ENCODE measurements at places on chromosomes 11 and 22.

GRCh38 chr11:46906609-46907041, 11.7 kb downstream of the LRP4 start:
- no peak for DNase-seq

GRCh38 chr11:66077927-66078326, 7.9 kb downstream of the PACS1 start:
- no peak for DNase-seq

GRCh38 chr22:20946080-20946986, 20.7 kb upstream of the AIFM3 start:
- DNase-seq: no peak

DNA sequence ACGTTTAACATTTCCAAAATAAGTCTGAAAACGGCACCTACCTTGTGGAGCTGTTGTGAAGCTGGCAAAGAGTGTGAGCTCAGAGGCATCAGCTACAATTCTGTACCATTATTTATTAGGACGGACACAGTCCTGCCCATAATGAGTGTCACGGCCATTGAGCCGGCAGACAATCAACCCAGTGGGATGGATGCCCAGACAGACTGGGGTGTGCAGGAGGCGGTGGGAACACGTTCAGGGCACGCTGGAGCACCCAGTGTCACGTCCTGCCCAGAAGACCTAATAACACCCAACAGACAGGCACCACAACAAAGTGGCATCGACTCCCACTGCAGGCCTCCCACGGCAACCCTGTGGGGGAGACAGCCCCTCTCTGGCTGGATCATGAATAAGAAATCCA, 34.5 kb downstream of the TPST2 start:
- DNase-seq: no peak

DNA sequence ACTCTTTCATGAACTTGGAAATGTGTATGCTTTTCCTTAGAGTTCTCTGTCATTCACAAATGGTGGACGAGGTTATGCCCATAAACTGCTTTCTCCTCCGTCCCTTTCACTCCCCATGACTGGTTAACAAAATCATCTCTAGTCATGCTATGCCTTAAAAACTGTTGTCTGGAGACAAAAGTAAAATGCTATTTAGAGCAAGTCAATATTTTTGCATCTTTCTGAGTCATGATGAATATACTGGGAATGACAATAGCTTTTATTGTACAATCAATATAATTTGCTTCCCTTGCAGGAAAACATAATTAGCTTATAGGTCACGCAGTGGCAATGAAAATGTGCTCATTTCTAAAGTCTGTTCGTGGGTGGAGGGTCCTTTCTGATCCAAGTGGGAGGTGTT, 216.7 kb upstream of the SORL1-AS1 start:
- DNase-seq: no peak

- DNase-seq: no peak
Measured at GRCh38 chr22:48784701-48785503, 1042.8 kb downstream of the BRD1 start.

DNA sequence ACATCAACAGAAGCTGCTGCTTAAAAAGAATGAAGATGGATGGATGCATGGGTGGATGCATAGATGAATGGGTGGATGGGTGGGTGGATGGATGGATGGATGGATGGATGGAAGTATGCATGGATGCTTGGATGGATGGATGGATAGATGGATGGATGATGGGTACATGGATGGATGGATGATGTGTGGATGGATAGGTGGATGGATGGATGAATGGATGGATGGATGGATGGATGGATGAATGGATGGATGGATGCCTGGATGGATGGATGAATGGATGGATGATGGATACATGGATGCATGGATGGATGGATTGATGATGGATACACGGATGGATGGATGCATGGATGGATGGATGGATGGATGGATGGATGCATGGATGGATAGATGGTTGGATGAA, 110.8 kb downstream of the LDLRAD3 start:
- DNase-seq: no peak

GRCh38 chr22:19097518-19097917, 24.7 kb downstream of the DGCR2 start:
- DNase-seq: no peak

GRCh38 chr11:8263109-8263768, 439 bp downstream of the LMO1 start:
- no peak for DNase-seq

GRCh38 chr22:46779023-46779422, 16.6 kb downstream of the TBC1D22A start:
- no peak for DNase-seq

GRCh38 chr11:69841859-69842698, 22.9 kb upstream of the FGF3 start:
- DNase-seq: no peak

DNA sequence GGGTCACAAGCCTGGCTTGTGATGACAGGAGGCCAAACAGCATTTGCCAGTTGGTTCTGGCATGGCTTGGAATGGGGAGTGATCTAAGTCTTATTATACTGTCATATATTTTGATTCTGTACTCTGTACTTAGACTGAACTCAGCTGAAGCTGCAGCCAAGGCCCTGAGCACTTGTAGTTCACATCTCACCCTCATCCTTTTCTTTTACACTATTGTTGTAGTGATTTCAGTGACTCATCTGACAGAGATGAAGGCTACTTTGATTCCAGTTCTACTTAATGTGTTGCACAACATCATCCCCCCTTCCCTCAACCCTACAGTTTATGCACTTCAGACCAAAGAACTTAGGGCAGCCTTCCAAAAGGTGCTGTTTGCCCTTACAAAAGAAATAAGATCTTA, 843 bp downstream of the OR56B1 start:
- no peak for DNase-seq

GRCh38 chr11:22703591-22703990, 37.2 kb downstream of the GAS2 start:
- DNase-seq: no peak

GRCh38 chr11:60809691-60810090, 24.6 kb downstream of the MS4A10 start:
- DNase-seq: no peak

DNA sequence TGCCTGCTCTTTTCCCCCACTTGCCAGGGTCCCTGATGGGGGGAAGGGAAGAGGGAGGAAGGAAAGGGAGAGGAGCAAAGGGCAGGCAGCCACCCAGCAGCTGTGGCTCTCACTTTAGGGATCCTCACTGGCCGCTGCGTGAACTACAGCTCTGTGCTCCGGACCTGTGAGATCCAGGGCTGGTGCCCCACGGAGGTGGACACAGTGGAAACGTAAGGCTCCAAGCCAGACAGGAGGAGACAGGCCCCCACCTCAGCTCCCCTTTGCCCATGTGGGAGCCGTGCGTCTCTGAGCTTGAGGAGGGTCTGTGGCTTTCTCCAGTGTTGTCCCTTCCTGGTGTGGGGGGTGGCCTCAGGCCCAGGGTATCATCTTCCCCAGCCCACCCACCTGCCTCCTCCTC, 9.9 kb downstream of the P2RX3 start:
- DNase-seq: no peak

DNA sequence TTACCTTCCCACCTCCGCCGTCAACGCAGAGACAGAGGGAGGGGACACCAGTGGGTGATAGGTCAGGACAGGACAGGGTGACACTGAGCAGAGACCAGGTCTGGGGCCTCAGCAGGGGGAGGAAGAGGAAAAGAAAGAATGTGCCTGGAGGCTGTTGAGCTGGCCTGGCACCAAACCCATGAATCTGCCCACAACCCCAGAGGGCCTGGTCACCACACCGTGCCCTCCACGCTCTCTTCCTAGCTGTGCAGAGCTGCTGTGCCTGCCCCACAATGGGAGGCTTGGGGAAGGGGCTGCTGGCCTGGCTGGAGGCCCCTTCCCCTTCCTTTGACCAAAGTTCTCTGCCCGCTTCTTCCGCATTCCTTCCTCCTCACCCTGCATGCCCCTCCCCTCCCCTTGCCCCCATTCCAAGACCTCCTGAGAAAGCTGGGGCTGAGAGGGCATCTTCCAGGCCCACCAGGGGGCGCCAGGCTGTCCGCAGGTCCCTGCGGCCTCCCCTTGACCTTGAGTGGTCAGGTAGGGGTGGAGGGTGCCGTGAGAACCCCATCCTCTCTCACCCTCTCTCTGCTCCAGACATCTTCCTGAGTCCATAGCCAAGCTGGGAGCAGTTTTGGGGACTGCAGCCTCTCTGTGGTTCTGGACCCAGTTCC, 11.0 kb upstream of the CACNA1I start:
- DNase-seq: no peak

GRCh38 chr11:86916330-86916729, 38.9 kb downstream of the FZD4 start:
- DNase-seq: peak; percentile 76

DNA sequence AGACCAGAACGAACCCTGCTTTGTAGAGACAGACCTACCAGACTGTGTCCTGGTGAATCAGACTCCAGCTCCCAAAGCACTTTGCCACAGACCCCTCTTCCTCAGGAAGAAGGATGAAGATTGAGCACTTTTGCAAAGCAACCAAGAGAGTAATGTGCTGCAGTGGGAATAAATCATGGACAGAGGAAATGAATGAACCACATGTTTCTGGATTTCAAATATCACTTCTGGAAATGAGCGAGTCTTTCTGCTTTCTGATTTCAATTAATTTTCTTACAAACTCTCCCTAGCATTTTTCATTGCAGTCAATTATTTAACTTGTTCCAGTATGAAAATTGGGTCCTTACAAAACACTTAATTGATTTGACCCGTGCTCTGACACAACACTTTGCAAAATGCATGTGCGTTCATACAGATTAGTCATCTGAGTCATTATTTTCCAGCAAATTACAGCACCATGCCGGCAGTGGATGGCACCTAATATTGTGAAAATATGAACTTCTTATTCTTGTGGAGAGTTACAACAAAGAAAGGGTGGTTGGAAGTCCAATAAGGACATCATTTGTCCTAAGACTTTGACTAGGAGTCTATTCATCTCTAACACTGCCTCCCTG, 315.9 kb upstream of the CCDC90B start:
- DNase-seq: no peak

GRCh38 chr11:77081976-77082836, 15.4 kb downstream of the CAPN5 start:
- no peak for DNase-seq

GRCh38 chr11:63866211-63866610, 27.3 kb downstream of the MARK2 start:
- DNase-seq: no peak

DNA sequence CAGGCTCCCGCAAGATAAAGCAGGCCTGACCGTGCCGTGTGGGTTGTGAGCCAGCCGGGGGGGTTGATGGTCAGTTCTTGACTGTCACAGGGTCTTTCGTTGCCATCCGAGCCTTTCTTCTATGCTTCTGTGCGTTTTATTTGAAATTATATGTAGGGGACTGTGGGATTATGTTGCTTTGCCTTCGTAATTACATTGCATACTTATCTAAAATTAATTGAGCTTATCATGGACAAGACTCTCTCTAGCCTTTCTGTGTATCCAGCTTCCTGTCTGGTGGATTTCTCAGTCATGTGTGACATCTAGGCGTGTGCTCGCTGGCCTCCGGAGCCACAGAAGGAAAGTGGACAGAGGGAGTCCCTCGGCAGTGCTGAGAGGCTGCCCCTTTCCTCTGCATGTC, 93.2 kb downstream of the TBC1D22A start:
- no peak for DNase-seq

- DNase-seq: no peak
Measured at GRCh38 chr22:49961005-49961600, 531 bp downstream of the PIM3 start.

DNA sequence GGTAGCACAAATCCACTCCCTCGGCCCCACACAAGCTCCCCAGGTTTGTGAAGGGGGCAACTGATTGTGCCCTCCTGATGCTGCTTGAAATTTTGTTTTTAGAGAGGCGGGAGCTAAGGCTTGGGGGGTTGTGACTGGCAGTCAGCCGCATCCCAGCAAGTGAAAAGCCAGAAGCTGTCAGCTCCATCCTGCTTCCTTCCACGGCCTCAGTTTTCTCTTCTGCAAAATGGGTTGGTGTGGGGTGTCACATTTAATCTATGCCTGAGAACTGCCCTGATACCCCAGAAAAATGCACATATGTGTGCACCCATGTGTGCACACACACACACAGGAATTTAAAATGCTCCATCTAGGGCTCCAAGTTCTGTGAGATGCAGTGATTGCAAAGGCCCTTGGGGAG, 358.6 kb downstream of the TENM4 start:
- DNase-seq: no peak

- no peak for DNase-seq
Measured at GRCh38 chr11:1706634-1707400, 9.8 kb downstream of the KRTAP5-6 start.

DNA sequence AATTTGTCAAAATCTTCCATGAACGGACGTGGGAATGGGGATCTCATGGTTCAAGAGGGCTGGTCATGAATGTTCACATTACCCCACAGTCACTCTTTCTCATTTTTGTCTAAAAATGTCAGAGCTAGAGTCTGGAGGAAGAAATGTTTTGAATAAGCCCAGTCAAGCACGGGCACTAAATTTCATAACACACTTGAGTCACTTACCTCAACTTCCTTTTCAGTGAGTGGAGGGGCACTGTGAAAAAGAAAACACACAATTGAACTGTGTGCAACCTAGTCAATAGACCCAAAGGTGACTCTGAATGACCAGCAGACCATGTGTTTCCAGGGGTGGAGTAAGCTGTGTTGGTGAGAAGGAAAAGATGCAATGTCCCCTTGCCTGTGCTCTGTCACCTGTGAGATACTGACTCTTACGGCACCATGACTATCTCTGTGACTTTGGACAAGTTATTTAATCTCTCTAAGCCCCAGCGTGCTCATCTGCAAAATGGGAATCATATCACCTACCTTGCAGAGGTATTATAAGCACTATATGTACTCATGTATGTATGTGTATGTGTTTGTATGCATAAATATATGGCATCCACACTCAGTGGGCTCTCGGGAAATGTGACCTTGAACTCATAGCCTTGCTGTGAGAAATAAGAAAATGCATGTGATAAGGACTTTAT, 38.2 kb upstream of the LYVE1 start:
- DNase-seq: no peak

DNA sequence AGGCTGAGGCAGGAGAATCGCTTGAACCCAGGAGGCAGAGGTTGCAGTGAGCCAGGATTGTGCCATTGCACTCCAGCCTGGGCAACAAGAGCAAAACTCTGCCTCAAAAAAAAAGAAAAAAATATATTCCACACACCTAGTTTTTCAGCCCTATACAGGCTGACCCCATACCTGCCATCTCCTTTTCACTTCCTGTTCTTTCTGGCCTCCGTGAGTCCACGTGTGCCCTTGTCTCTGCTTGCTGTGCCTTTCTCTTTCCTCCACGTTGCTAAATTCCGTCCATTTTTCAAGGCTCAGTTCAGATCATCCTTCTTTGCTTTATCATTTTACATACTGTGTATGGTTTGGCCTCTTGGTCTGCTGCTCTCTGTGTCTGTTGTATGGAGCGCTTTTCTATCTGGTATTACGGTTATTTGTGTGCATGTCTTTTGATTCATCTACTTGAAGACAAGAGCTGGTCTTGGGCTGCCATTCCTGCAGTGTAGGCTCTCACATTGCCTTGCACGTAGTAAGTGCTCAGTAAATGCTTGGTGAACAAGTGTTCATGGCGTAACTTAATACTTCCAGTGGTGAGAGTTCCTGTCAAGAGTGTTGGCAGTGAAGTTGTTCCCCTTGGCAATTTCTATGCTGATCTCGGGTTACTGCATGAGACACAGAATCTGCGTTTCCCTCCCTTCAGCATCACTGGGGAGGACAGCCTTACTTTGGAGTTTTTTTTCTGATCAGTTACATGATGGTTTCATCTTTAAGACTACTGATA, 57.5 kb downstream of the PTPRJ start:
- no peak for DNase-seq

Data from hepatic stellate cell (primary cell).